Spinal cord (tissue), 10 donors: ENCODE measurements at places on chromosomes 2 and 18. TPM values are rescaled to one million over a fixed set of nuclear protein-coding genes. Genes with fewer than 3 reads are reported as not detected.

DNA sequence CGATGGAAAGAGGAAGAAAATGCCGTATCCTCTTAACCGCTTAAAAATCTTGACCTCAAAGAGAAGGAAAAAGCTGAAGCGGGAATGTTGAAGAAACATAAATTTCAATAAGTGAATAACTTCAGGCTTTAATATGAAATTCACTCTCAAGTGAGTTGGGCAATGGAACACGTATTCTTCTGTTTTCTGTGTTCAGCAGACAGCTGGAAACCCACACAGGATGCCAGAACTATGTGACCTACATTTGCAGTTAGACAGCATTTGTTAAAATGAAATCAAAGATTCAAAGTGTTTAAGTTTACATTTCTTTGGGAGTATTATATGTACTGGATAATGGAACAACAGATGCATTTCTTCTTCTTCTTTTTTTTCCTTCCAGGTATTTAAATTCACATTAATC is 80.5 kb upstream of the SPATS2L start:
- DNase-seq = peak; percentile 40

GRCh38 chr18:59691996-59692395 is 5.2 kb downstream of the CCBE1 start:
- no peak for DNase-seq

Gene FEV
- not detected for total RNA-seq

Gene GCG
- total RNA-seq = not detected

Gene CNDP1
- total RNA-seq = 2.4 TPM
